ENCODE measurements at places on chromosomes 1 and 21. TPM values are rescaled to one million over a fixed set of nuclear protein-coding genes. Genes with fewer than 3 reads are reported as not detected.

The IRF6 gene
- 9.8 TPM for polyA plus RNA-seq

The GLIS1 gene
- polyA plus RNA-seq = 0.08 TPM

The CFHR5 gene
- polyA plus RNA-seq = not detected

The RAB13 gene
- polyA plus RNA-seq = 328 TPM

The HCRTR1 gene
- 3.5 TPM for polyA plus RNA-seq

The USP48 gene
- 56.9 TPM for polyA plus RNA-seq

The CFHR1 gene
- polyA plus RNA-seq = not detected

The CFAP126 gene
- polyA plus RNA-seq = not detected

The SAMD11 gene
- polyA plus RNA-seq = 32.7 TPM

The ELF3 gene
- 1.4 TPM for polyA plus RNA-seq

The DPT gene
- 13.4 TPM for polyA plus RNA-seq

All from adrenal gland (tissue), 19 donors.